ENCODE measurements at places on chromosomes 7 and 10.

DNA sequence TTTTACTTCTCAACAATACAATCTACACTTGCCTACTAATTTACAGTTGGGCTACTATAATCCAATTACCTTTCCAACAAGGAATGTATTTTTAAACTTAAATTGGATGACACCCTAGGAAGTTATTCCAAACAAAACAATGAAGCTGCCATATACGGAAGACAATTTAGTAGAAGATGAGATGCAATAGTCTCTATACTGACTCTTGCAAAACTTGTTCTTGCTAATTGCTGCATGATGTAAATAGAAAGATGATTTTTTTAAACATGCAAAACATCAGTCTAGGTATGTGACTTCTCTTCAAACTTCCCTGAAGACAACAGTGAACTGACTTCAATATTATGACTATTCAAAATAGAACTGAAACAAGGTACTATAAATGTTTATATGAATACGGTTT, 17.6 kb downstream of the NT5C3A start:
- DNase-seq, result no peak

DNA sequence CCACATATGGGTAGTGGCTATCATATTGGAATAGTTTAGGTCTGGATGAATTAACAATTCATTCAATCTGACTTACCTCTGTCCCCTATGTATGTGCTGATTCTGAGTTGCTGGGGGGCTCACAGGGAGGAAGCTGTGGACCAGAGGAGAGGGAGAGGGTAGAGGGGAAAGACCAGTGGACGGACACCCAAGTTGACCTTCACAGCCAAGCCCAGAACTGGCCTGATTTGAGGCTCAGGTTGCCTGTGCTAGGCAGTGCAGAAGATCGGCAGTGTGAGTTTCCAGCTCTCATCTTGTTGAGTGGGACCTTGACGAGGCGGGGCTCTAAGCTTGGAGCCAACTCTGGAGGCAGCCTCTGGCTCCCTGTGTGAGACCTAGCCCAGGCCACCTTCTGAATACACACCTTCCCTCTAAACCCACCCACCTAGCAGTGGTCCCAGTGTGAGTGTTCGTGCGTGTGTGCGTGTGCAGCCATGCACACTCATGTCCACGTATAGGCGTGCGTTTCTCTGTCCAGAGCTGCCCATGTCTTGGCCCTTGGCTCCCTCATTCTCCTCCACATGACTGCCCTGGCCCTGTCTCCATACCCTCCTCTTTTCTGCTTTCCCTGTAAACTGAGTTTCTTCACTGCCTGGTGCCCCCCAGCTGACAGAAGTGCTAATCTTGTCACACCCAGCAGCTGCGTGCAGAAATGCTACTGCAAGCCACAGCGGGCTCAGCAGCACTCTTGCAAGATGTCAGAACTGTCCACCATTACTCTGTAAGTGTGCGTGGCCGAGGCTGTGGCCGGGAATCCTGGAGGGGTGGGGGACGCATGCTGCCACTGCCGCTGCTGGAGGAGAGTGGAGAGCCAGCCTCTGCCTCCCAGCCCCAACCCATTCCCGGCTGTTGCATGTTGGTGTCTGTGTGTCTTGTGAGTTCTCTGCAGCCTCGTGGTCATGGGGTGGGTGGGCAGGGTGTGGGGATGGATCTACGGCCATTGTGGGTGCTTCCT, 47.6 kb downstream of the ADCYAP1R1 start:
- no peak for DNase-seq

- DNase-seq, result no peak
Observed at GRCh38 chr10:3807211-3807927, 22.4 kb upstream of the KLF6 start.

- DNase-seq, result no peak
Observed at GRCh38 chr10:34985146-34985545, 105.0 kb downstream of the CUL2 start.

DNA sequence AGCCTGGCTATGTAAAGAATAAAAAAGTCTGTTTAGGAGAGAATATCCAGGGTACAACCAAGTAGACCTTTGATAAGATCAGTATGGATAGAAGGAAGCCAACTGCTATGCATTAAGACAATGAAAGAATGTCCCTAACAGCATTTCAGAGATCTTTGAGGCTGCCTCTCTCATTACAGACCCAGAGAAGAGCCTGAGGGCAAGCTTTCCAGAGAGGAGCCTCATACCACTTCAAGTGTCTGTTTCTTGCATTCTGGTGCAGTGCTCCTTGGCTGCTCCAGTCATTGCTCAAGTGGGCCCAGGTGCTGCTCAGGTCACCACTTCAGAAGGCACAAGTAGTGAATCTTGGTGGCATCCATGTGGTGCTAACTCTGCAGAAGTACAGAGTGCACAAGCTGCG, 514.0 kb downstream of the PLXDC2 start:
- DNase-seq, result no peak

DNA sequence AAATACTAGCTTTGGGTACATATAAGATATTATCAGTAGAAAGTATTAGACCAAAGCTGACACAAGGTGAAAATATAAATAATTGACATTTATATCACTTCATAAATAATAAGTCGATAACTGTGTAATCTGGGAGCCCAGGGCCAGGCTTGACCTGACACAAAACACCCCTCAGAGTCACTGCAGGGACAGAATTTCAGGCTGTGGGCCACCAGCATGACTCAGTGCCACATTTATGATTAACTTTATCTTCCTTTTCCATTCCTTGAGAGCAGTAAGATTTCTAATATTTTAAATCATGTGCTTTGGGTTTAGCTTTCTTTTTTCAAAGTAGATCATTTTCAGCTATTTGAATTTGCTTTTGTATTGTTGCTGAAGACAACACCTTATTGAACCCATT, 102.9 kb upstream of the NFE2L3 start:
- no peak for DNase-seq

- no peak for DNase-seq
Observed at GRCh38 chr10:29761916-29762315, 127.1 kb upstream of the SVIL start.

- DNase-seq, result no peak
Observed at GRCh38 chr10:22321924-22322640, 1.2 kb downstream of the BMI1 start.

GRCh38 chr7:46218461-46219200, 297.6 kb upstream of the IGFBP3 start:
- no peak for DNase-seq

- DNase-seq, result no peak
Observed at GRCh38 chr10:77698267-77698931, 60.8 kb upstream of the KCNMA1 start.

- DNase-seq, result no peak
Observed at GRCh38 chr7:156554488-156554887, 86.1 kb upstream of the RNF32 start.

DNA sequence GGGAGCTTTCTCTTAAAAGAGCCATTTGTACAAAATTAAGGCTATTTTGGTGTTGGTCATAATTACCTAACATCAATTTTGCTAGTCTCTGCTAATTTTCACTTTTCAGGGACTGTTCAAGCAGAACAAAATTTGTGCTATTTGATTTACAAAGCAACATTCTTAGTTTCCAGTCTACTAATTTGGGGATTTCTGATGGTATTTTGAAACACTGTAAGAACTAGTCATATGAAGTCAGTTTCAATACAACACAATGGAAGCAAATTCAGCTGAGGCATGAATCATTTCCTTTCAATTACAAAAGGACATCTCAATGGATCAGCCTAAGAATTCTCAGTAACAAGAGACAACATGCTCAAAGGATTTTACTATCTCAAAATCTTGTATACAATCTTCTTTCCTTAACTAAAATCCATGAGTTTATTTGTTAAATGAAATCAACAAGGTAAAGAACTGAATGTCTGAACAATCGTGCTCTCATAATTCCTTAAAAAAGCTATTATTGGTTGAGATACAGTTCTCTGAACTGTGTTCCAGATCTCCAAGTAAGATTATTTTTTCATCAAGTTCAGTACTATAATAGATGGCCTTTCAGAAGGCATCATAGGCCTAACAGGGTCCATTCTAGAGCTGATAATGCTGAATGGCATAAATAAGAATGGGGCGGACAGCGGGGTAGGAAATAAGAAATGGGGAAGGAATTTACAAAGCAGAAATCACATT, 144.6 kb downstream of the NRCAM start:
- no peak for DNase-seq

DNA sequence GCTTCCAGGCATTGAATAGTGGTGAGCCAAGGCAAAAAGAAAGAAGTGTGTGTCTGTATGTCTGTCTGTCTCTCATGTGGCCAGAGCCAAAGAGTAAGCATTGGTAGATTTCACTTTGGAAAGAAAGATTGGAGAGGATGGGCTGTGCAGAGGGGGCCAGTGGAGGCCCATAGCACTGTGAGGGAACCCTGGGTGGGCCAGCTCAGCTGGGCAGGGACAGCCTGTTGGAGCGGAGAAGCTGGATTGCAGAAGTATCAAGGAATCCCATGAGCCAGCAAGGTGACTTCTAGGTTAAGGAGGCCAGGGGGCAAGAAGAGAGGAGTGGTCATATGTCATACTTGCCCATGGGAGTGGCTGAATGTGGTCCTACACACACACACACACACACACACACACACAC, 1.5 kb upstream of the GRID1 start:
- no peak for DNase-seq

DNA sequence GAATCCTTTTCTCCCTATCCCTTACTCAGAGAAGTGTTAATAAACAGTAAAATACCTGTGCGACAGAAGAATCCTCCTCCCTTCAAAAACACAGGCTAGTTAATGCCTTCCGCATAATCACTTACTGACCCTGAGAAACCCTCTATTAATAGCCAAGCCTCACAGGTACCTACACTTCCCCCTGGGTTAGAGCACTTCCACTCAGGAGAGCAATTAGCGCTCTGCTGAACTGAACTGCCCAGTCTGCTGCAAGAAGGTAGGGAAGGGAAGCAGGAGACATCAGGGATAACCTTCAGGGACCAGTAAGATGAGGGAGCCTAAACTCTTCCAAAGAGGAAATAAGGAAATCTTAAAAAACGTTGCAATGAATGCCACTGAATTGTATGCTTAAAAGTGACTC, 39.6 kb downstream of the KIAA1549 start:
- DNase-seq, result no peak

GRCh38 chr10:12949248-12949647, 52.3 kb downstream of the CCDC3 start:
- DNase-seq, result no peak

- no peak for DNase-seq
Observed at GRCh38 chr7:102275123-102275703, 11.5 kb upstream of the SH2B2 start.

DNA sequence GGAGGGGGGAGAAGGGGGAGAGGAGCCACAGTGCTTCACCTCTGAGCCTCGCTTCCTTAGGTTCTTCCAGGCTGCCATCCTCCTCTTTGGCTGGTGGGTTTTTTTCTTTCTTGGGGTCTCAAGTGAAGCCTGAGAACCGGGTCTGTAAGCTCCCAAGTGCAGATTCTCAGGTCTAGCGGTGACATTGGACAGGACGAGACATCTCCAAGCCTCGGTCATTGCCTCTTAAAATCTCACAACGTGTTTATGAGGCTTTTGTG, 817 bp upstream of the IL15RA start:
- DNase-seq, result no peak

Measured in activated gamma-delta T cell treated with anti-CD3 and anti-CD28 coated beads, Interleukin-2, amount 50 U/mL, for 16 hours (primary cell).